ENCODE measurements at places on chromosomes 11 and 22.

DNA sequence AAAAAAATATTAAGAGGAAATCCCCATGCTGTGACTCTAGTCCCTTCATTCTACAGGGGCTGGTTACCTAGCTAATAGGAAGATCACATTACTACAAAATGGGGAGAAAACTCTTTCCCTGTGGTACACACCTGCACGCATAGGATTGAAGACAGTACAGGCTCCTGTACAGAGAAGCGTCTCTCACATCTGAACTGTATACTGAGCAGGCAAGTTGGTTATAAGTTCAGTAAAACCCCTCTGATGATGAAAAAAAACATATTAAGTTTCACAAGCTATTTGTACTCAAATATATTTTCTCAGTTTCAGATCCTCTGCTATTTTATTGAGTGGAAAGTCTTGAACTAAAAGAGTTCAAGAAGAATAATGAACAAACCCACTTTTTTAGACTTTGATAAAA is 156.9 kb upstream of the HSD17B12 start:
- DNase-seq: no peak

GRCh38 chr22:19728836-19729235 is 5.5 kb downstream of the GP1BB start:
- no peak for DNase-seq

- DNase-seq: no peak
Observed at GRCh38 chr11:34824425-34824824, 91.8 kb downstream of the APIP start.

GRCh38 chr11:2933375-2934020 is 4.3 kb upstream of the PHLDA2 start:
- DNase-seq: no peak

GRCh38 chr11:110435780-110436717 is 6.3 kb downstream of the FDX1 start:
- no peak for DNase-seq

DNA sequence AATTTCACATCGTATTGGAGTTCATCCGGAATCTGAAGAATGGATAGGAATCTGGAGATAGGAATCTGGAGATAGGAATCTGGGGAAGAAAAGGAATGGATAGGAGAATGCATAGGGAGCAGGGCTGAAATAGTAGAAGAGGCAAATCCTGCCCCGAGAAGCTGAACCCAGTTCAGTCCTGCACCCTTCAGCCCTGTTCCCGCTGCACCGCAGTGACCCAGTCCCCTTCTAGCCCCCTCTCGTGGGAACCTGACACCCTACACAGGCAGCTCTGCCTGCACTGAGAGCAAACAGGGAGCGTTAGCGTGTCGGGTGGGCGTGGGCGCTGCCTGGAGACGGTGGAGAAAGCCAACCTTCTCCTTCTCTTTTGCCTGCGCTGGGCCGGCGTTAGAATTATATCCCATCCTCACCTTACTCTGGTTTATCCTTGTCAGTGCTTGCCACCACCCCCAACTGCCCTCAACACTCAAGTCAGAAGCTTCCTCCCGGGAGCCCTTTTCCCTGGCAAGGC is 1.0 kb upstream of the CCKBR start:
- DNase-seq: no peak

DNA sequence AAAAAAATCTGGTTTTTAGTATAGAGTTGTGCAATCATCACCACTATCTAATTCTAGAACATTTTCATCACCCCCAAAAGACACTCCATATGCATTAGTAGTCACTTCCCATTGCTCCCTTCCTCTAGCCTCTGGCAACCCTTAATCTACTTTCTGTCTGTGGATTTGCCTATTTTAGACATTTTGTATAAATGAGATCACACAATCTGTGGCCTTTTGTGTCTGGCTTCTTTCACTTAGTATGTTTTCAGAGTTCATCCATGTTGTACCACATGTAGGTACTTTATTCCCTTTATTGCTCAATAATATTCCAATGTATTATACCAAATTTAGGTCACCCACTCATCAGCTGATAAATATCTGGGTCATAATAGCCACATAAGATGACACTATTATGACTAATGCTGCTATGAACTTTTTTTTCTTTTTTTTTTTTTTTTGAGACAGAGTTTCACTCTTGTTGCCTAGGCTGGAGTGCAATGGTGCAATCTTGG is 67.5 kb upstream of the SCUBE2 start:
- DNase-seq: no peak

DNA sequence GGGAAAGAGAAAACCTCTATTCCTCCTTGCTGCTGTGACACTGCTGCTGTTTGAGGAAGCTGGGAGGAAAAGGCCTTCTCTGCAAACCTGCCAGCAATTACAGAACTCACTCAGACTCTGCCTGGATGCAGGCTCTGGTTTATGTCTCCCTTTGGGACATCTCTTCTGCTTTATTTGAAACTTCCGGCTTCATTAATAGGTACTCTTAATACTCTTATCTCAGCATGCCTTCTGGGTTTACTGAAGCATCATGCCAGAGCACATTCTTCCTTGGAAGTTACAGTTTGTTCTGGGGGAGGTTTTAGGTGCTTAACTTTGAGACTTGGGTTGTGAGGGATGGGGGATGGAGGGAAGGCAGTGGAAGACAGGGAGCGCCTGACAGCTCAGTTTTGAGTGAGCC is 79.9 kb downstream of the NAV2 start:
- DNase-seq: no peak

GRCh38 chr11:2787816-2788167 is 88.0 kb upstream of the KCNQ1OT1 start:
- no peak for DNase-seq

DNA sequence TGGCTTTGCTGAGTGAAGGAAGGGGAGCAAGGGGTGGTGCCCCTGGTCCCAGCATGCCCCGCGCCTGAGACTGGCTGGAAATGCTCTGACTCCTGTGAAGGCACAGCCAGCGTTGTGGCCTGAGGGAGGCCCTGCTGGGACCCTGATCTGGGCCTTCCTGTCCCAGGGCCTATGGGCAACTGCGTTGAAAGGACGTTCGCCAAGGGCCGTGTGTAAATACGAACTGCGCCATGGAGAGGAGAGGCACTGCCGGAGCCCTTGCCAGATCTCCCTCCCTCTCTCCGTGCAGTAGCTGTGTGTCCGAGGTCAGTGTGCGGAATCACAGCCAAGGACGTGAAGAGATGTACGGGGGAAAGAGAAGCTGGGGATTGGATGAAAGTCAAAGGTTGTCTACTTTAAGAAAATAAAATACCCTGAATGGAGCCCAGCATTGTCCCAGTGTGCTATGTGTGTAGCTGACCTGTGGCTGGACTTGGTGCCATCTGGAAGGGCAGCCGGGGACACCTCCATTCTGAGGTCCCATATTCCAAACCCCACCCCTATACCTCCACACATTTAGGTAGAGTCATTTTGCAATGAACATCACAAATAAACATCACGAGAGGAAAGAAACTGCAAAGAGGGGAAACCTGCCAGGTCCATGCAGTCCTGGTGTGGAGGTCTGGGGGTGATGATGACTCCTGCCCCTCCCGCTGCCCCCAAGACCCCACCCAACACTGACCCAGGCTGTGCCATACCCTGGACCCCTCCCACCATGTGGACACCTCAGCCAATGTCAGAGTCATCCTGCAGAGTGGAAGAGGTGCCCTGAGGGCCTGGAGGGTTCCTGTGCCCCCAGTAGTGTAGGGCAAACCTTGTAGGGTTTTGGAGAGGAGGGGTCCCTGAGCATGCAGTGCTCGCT is 16.9 kb downstream of the RSPH14 start:
- no peak for DNase-seq

DNA sequence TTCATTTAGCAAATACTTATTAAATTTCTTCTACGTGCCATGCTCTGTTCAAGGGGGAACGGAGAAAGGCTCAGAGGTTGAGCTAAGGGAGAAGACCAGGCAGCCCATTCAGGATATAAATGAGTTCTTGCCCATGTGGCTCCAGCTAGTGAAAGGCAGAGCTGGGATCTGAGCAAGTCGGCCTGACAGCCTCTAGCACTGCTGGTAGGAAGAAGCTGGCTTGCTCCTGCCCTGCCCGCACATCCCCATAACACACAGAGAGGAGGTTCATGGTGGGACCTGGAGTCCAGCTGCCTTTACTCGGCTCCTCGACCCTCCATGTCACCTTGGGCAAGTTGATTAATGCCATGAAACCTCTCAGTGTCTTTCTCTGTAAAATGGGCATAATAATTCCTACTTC is 2.0 kb downstream of the SLC15A3 start:
- DNase-seq: no peak

DNA sequence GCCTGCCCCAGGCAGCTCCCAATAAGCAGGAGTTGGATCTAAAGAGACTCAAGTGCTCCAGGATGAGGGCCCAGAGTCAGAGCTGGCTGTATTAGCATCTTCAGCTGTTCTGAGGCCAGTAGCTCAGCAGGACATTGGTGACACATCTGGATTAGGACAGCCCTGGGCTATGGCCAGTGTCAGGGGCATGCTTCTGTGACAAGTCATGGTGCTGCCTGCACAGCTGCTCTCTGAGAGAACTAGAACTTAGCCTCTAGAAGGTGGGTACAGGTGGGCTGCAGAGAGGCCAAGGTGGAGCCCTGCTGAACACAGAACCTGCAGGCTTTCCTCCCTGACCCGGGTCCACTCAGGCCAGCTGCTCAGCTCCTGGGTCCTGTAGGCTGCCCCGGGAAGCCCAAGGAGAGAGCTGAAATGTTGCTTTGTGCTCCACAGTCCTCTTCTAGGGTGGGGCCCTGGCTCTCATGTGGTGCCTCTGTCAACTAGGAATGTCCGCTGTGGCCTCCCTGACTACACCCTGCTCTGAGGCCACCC is 426.9 kb downstream of the SOX6 start:
- no peak for DNase-seq

GRCh38 chr22:22916952-22917290 is 29.3 kb downstream of the IGLL5 start:
- DNase-seq: no peak

DNA sequence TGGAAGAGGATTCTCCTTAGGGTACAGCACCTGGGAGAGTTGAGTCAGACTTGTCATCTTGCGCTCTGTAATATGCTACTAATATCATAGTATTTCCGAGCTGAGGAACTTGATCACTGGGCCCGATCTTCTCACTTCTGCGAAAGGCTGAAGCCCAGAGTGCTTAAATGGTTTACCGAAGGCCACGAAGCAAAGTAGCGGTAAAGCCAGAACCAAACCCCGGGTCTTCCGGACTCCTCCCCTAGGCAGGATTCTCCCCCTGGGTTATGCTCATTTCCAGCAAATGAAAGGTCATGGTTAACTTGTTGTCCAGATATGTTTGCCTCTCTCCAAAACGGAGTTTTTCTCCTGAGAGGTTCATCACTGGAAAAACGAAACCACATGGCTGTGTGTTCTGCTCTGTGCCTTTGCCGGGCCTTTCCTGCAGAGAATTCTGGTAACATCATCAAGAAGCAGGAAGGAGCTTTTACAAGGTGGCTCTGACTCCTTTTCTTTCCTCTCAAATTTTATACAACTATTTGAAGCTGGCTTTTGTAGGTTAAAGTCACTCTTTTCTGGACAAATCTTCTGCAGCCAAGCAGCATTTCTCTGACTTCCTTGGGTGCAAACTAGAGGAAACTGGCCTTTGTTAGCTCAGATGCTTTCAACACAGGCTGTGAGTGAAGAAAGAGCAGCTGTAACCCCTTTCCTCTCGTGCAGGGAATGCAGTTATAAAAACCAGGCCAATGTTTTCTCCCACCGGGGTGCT is 35.5 kb downstream of the UBASH3B start:
- no peak for DNase-seq

DNA sequence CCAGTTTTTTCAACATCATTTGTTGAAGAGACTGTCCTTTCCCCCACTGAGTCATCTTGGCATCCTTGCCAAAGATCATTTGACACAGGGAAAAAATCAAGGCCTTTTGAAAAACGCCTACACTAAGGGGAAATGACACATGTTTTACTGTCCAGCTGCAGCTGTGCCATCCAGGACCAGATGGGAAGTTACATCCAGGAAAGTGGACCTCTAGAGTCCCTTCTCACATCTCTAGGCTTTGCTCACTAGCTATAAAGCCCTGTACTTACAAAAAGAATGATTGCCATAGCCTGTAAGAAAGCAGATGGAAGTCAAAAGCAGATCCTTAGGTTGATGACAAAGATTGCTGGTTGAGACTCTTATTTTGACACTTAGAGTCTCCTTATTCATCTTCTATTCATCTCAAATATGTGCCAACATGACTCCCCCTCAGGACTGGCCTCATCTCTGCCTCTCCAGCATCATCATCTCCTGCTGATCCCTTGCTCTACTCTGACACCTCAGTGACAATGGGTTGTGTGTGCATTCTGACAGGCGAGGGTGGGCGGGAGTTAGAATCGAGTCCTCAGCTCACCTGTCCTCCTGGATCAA is 22.8 kb downstream of the OSBP2 start:
- DNase-seq: no peak

DNA sequence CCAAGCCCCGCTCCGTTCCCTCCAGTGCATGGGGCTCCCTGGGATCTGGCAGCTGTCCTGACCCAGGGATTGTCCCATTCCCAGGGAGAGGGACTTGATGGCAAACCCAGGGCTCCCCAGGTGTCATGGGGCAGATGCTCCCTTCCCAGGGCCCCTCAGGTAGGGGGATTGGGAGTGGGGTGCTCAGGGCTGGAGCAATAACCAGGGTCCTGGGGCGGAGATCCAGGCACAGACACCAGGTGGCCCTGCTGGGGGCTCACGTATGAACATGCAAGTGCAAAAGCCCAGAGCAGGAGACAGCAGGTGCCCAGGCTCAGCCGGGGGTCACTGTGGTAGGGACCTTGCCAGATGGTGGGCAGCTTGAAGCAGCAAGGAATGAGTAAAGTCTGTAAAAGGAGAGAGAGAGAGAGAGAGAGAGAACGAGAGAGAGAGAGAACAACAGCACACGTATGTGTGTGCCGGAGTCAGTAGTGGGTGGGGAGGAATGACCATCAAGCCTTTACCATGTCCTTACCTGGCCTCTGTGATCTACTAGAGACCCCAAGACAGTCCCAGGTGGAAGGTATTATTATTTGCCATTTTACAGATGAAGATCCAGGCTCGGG is 19.3 kb upstream of the MPPED1 start:
- DNase-seq: no peak

All from stimulated activated CD4-positive, alpha-beta T cell treated with anti-CD3 and anti-CD28 coated beads, Interleukin-2, amount 100 ng/mL, for 4 hours (primary cell).